ENCODE measurements at places on chromosomes 2 and 18.

- DNase-seq: no peak
Measured at GRCh38 chr2:227404585-227405271, 17.0 kb upstream of the SCYGR1 start.

DNA sequence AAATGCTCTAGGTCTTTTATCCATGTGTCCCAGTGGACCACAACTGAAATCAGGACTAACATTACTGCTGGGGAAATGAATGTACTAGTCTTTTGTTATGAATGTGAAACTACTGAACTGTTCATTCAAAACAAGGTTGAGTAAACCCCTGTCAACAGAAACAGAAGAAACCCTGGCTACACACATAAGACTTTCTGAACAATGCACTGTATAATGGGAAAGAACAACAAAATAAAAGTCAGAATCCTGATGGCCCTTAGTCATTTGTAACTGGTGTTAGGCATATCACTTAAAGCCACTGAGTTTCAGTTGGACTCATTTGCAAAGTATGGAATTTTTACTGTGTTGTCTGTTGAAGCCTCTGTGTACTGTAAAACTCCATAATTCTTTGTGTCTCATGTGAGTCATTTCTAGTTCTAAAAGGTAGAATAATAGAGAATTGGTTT, 77.0 kb upstream of the UBXN4 start:
- no peak for DNase-seq

DNA sequence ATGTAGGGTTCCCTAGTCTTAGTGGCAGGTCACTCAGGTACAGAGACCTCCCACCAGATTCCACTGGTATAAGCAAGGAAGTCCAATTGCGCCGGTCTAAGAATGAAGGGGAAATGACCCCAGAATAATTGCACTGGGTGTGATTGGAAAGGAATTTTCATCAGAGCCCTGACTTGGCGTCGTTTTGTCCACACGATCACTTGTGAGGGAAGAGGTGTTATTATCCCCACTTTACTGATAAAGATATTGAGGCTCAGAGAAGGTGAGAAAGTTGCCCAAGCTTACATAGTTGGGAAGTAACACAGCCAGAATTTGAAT, 61.5 kb downstream of the CIB4 start:
- DNase-seq: no peak

DNA sequence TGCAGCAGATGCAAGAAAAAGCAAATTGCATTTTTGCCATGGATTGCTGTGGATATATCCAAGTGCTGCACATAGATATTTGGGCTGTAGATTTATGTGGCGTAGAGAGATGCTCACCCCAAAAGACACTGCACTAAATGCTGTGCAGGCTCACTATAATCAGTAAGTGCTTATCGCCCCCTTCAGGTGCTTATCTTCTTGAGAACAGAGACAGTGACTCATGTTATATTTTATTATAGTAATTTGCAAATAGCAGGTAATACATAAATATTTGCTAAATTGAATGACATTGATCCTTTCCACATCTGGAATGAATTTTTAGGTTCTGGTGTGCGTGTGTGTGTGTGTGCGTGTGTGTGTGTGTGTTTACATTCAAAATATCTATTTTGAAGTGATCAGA, 36.8 kb upstream of the PLEKHM3 start:
- no peak for DNase-seq

- DNase-seq: no peak
Measured at GRCh38 chr2:134681201-134681600, 37.6 kb downstream of the TMEM163 start.

GRCh38 chr2:103448495-103448894, 686.7 kb downstream of the TMEM182 start:
- DNase-seq: no peak

GRCh38 chr2:80135001-80135400, 169.6 kb downstream of the LRRTM1 start:
- no peak for DNase-seq

DNA sequence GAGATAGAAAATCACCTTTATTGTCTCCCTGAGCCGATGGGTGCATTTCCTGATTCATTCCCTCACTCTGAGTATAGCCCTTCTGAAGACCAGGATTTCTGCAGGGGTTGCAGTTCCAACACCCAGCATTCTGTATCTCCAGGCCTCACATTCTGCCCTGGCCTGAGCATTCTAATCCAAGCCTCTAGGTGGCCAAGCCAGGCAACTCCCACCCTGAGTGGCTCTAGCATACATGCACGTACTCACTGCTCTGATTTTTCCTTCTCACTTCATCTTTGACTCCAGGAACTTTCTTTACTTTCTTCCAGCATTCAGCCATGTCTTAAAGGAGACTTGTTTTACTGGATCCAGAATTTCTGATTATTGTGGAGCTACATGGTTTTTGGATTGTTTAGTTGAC, 100.7 kb upstream of the STK39 start:
- no peak for DNase-seq

- DNase-seq: peak; percentile 4
Measured at GRCh38 chr2:108139521-108139920, 100.2 kb upstream of the SULT1C3 start.

GRCh38 chr18:59386909-59387686, 28.0 kb upstream of the LMAN1 start:
- no peak for DNase-seq

- DNase-seq: no peak
Measured at GRCh38 chr2:213551526-213551925, 267.3 kb downstream of the SPAG16 start.

- no peak for DNase-seq
Measured at GRCh38 chr2:173571021-173571821, 216.5 kb downstream of the CDCA7 start.

DNA sequence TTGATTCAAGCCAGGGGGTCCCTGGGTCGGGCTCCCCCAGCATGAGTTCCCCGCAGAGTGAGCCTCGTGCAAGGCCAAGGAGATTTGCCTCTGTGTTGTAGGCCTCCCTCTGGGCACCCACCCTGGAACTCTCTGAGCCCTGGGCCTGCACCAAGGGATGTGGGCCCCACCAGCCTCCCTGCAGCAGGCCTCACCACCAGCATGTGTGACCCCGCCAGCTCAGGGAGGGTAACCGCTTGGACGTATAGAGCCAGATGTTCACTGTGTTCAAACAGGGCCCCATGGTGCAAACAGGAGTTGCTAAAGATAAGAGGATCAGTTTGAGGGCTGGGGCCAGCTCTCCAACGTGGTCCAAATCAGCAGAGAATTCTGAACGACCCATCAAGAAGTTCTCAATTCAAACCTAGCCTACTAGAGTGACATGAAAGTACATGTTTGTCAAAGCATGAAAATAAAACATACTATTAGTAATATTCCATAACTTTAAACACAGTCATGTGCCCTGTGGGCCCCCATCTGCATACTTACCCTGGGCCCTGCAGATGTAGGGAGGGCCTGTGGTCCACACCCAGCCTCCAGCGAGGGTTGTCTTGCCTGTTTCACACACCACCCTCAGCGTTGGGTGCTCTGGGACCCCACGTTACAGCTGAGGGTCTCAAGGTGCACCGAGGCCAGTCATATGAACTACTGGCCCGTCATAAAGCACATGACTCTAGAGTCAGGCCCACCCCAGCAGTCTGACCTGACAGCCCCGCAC, 5.5 kb upstream of the TUBB6 start:
- DNase-seq: no peak

DNA sequence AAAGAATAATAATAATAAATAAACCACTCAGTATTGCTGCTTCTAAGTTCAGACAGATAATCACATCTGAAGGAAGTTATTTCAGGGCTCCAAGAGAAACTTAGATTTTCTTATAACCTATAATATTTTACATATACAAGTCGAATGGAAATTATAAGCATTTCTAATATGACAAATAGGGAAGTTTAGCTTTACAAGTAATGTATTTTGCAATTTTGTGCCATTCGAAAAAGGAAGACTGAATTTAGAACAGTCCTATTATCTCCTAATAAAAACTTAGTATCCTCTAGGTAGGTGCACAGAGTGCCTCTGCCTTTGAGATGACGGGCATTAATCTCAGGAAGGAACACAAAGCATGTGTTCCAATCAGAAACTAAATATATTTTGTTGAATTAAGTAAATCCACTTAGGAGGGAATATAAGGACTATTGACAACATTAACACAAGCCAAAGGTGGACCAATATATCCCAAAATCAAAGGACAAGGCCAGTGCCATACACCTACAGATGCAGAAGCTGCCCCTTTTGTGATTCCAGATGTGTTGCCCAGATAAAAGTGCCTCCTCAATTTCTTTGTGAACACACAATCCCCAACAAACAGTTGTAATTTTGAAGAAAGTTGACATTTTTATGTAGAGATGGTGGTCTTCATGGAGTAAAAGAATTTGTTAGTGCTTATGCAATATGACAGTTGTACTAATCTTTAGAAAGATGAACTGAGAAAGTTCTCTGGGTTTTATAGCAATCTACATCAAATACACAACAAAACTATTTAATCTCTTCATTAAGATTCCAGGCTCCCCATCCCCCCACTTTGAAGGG, 36.6 kb downstream of the PTCD3 start:
- no peak for DNase-seq

GRCh38 chr2:230267059-230267458, 41.5 kb downstream of the SP140 start:
- no peak for DNase-seq

DNA sequence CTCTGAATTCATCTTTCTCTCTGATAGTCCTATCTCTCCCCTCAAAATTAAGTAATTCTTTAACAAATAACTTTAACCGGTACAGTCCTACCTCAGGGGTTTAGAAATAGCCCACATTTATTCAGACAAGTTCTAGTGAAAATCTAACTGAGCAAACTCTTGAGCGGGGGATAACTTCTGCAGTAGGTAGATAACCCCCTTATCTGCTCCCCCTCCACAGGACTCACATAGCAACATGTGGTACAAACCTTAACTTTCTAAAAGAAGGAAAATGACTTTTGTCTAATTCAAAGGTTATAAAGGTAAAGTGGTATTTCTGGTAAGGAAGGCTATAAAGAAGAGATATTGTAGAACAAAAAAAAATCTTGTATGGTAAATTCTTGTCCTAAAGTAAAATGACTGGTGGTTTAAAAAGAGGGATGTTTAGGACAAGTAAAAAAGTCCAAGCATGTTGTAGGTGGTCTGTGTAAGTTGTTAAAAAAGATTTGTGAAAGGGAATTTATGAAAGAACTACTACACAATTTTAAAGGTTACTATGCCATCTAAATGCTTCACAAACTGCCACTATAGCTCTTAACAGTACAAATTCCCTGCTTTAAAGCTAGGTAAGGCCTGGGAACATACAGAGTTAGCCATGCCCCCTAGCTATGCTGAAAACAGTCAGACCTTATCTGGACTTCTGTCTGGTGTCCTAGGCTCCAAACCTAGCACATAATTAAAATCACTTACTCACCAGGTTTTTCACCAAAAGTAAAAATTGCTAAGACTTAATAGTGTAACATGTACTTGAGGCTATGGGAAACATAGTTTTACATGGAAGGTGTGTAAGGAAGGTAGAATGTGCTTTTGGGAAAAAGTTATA, 8.1 kb upstream of the RPIA start:
- DNase-seq: no peak

DNA sequence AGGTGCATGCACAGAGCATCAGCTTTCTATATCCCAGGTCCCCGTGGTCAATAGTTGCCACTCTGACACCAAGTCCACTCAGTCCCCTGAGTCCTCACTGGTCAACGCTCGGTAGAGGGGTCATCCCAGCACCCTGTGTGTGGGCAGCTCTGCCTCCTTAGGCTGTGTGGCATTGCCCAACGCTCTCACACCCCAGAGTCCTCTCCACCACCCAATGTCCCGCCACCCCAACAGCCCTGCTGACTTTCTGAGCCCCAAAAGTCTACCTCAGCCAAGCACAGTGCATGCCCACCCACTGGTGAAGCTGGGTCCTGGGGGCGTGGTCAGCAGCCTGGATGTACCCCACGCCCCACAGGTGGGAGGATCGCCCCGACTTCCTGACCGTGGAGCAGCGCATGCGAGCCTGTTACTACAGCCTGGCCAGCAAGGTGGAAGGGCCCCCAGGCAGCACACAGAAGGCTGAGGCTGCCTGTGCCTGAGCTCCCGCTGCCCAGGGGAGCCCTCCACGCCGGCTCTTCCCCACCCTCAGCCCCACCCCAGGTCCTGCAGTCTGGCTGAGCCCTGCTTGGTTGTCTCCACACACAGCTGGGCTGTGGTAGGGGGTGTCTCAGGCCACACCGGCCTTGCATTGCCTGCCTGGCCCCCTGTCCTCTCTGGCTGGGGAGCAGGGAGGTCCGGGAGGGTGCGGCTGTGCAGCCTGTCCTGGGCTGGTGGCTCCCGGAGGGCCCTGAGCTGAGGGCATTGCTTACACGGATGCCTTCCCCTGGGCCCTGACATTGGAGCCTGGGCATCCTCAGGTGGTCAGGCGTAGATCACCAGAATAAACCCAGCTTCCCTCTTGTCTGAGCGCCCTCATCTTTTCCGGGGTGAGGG, 25.9 kb downstream of the ZAP70 start:
- DNase-seq: no peak

DNA sequence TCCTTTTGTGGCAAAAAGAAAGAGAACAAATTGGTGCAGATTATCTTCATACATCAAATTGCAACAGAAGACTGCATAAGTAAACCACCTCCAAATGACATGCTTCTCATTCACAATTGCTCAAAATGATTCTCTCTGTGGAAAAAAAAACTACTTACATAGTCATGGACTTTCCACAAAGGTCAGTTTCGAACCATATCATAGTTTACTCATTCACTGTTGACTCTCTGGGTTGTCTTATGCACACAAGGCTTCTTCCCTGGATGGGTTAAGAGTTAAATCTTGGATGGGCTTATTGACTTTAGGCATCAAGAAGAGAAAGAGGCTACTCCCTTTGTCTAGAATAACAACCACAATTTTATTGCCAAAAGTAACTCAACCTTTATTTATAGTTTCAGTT, 91.3 kb upstream of the RAB27B start:
- no peak for DNase-seq

DNA sequence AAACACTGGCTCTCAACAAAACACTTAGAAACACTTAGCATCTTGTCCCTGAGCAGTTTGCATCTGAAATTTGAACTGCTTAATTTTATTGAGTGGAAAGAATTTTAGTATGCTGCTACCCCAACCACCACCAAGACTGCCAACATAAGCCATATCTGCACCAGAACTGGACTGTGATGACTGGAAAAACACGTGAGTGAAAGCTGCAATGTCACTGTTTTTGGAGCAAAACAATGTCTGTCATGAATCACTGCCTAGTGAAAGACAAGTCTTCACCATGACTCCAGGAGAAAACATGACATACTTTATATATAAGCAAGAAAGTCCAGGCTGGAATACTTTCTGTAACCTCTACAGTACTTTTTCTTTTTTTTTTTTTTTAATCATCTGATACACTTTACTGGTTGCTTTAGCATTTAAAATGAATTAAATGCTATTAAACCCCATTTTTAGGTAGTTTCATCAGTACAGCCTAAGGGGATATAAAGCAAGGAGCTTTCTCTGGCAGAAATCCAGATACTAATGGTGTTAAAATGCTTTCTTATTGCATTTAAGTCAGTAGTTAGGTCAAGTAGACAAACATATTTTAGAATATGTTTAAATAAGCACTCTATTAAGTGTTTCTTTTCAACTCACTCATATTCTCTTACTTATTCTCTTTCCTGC, 2129.4 kb upstream of the PIK3C3 start:
- no peak for DNase-seq

DNA sequence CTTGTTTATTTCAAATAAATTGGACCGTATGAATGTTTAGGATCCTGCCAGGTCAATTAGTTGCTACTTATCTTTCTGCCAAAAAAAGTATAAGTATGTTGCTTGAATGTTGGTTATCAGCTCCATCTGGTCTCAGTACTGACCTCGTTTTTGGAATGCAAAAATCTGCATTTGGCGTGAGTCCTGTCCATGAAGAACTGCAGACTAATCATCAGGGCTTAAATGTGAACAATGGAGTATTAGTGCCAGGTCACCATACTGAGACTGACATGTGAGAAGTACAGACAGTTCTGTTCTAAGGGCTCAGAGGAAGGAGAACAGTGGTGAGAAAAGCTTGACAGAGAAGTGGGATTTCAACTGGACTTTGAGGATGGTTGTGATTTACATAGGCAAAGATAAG, 393.1 kb upstream of the SLC14A2 start:
- no peak for DNase-seq

Measured in fibroblast of skin of left quadriceps (primary cell).